Cerebellar nuclear complex (tissue), 1 donor: ENCODE measurements at places on chromosomes 1 and 21.

DNA sequence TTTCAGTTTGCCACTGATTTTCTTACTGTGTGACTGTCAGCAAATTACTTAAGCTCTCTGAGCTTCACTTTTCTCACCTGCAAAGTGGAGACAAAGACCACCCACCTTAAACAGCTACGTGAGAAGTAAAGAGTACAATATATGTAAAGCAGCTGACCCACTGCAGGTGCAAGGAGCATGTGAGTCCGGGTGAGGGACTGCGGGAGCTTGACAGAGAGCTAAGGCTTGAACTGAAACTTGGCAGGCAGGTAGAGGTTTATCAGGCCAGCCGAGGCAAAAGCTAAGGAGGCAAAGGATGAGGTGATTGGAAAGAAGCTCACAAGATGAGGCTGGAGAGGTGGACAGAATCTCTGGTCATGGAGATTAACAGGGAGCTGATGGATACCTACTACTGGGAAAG lies 36.6 kb downstream of the NIBAN1 start:
- DNase-seq = no peak

DNA sequence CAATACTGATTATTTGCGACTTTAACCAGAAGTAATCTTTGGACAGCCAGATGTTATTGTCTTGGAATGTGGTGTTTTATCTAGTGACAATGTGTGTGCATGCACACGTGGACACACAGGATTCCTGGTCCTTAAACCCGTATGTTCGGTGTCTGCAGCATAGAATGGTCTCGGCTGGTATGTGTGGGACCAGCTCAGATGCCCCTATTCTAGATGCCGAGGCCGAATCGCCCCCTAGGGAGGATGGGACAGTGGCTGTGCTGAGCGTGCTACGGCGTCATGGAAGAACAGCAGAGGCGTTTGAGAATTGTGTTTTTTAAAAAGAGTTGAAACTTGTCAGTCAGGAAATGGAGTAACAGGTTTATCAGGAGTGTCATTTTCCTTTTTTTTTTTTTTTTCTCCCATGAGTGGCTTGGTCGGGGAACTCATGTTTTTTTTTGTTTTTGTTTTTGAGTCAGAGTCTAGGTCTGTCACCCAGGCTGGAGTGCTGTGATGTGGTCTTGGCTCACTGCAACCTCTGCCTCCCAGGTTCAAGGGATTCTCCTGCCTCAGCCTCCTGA lies 30.1 kb downstream of the SKI start:
- DNase-seq = no peak

- DNase-seq = no peak
Observed at GRCh38 chr1:227131193-227131592, 187.1 kb downstream of the CDC42BPA start.

DNA sequence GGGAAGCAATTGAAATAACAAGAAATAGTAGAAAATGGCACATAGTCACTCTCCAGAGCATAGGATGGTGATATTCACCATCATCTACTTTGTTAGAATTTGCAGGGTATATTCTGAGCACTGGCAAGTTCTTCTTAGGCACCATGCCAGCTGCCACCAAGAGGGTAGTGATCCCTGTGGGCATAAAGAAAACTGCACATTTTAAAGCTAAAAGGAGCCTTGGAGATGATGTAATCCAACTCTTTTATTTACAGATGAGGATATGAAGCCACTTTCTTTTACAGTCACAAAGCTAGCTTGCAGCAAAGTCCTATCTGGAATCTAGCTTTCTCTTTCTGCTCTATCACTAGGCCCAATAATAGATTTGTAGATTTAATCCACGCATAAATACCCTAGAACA lies 69.0 kb downstream of the PTGER3 start:
- no peak for DNase-seq

DNA sequence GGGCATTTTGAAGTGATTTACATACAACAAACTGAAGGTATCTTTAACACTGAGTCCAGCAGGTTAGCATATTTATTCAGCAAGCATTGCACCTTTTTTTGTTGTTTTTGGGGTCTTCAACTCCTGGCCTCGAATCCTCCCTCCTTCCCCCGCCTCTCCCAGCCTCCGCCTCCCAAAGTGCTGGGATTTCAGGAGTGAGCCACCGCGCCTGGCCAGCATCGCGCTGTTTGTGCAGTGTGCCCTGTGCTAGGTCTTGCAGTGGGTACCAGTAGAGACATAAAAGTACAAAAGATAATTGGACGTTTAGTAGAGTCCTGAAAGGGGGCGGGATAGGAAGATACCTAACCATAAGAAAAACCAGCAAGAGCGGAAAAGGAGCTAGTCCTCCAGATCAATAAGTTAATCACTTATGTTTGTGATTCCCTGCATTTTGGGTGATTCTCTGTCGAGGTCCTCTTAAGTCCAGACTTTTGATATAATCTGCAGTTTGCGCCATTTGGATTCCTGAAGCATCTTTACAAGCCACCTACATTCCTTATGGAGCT lies 111.8 kb downstream of the OSBPL9 start:
- no peak for DNase-seq

GRCh38 chr1:15430787-15431570 lies 7.3 kb upstream of the CTRC start:
- no peak for DNase-seq

DNA sequence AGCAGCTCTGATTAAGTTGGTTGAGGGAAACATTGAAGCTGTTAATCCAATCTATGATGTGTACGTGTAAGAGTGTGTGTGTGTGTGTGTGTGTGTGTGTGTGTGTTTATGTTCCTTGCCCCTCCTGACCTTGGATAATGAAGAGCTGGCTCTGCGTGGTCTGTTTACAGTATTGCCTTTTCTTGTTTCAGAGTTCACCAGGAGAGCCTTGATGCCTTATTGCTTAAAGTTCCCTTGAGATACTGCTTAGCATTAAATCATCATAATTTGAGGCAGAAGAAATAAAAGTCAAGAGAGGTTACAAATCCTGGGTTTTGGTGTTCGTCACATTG lies 36.4 kb downstream of the CAPN8 start:
- no peak for DNase-seq

- no peak for DNase-seq
Observed at GRCh38 chr21:21199342-21200102, 201.3 kb downstream of the NCAM2 start.

DNA sequence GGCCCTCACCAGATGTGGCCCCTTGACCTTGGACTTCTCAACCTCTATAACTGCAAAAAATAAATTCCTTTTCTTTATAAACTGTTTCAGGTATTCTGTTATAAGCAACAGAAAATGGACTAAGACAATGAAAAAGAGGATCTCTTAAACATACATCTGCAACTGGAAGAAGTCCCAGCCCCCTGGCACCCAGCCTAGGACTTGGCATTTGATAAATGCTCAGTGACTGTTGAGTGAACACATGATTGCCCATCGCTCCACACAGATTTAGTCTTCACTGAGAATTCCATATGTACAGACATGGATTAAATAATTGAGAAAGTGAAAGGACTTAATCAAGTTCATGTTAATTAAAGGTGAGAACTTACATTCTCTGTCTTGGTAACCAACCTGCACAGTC lies 344.9 kb upstream of the RUNX1 start:
- no peak for DNase-seq

DNA sequence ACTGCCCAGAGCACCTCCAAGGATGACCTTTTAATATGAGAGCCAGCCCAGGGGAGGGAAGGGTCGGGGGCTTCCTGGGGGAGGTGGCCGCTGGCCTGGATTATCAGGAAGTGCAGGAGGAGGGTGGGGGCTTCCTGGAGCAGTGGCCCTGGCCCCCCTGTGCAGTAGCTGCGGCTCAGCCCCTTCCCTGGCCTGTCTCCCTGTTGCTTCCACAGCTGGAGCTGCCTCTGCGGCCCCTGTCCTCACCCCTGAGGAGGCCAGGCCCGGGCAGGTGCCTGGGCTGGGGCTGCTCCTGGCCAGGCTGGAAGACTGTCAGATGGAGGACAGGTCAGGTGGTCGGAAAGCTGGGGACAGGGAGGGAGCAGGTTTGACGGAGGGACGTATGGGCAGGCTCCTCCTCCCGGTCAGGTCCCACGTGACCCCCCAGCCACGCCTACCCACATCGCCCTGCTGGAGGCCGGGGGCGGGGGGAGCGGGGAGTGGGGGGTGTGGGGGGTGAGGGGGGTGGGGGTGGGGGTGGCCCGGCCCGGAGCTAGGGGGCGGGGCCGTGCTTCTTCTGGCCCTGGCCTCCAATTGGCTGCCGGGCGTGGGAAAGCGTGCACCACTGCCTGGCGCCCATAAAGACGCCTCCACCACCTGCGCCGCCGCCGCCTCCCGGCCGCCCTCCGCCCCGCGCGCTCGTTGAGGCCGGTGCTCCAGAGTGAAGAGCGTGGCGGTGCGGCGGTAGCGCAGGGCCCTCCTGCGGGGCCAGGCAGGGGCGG lies 10.2 kb upstream of the TNFRSF14 start:
- DNase-seq = no peak

DNA sequence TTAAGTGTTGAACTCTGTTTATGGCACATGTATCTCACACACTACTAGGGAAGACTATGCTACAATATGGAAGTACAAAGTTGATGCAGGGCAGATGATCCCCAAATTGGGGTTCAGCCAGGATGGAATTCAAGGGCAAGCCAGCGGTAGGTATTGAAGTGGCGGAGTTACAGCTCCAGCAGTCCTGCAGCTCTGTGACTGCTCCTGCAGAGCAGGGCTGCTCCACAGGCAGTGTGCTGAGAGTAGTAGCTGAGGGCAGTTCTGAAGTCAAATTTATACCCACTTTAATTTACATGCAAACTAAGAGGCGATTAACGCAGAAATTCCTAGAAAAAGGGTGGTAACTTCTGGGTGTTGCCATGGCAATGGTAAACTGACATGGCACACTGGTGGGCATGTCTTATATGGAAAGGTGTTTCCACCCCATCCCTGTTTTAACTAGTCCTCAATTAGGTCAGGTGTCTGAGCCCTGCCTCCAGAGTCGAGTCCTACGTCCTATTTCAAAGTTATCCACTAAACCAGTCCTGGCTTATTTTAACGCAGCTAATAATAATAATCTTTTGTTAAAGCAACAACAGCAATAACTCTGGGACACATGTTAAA lies 20.6 kb upstream of the CENPF start:
- no peak for DNase-seq

GRCh38 chr1:82446236-82446635 lies 645.5 kb downstream of the ADGRL2 start:
- no peak for DNase-seq

GRCh38 chr1:110582378-110582777 lies 23.8 kb downstream of the KCNA2 start:
- DNase-seq = no peak

DNA sequence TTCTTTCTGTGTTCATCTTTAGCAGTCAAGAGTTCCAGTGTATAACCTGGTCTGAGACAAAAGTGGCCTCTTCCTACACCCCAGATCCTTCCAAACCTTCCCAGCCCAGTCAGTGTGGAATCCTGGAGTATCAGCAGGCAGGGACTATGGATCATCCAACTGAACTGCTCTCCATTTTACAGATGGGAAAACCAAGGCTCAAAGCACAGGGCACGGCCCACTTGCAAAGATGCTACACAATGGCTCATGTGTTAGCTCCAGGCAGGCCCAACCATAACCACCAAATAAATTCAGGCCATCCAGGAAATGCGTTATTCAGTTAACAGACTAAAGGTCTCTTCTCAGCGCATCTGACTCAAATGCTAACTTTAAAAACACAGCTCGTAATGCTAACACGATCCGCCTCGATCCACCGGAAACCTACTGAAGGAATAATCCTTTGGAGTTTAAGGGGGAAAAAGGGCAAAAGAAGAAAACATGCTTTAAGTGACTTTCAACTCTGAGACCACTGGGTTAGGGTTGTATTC lies 7.1 kb downstream of the GLIS1 start:
- DNase-seq = no peak

- DNase-seq = no peak
Observed at GRCh38 chr1:156910309-156910782, 10.1 kb upstream of the LRRC71 start.

GRCh38 chr1:33818071-33818470 lies 45.8 kb upstream of the HMGB4 start:
- no peak for DNase-seq
